ENCODE measurements at places on chromosomes 1 and 21.

DNA sequence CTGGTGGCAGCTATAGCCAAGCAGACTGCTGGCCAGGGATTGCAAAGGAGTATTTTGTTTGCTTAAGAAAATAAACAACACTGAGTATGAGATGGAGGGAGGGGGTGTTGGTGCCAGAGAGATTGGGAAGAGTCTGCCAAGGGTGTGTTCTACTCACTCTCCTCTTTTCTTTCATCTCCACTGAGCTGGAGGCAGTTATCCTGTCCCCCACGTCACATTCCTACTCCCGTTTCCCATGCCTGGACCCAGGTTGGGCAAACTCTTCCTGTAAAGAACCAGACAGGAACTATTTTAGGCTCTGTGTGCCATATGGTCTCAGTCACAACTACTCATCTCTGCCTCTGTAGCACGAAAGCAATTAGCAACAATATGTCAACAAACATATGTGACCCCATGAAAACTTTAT, 1.4 kb upstream of the IL24 start:
- no peak for DNase-seq

DNA sequence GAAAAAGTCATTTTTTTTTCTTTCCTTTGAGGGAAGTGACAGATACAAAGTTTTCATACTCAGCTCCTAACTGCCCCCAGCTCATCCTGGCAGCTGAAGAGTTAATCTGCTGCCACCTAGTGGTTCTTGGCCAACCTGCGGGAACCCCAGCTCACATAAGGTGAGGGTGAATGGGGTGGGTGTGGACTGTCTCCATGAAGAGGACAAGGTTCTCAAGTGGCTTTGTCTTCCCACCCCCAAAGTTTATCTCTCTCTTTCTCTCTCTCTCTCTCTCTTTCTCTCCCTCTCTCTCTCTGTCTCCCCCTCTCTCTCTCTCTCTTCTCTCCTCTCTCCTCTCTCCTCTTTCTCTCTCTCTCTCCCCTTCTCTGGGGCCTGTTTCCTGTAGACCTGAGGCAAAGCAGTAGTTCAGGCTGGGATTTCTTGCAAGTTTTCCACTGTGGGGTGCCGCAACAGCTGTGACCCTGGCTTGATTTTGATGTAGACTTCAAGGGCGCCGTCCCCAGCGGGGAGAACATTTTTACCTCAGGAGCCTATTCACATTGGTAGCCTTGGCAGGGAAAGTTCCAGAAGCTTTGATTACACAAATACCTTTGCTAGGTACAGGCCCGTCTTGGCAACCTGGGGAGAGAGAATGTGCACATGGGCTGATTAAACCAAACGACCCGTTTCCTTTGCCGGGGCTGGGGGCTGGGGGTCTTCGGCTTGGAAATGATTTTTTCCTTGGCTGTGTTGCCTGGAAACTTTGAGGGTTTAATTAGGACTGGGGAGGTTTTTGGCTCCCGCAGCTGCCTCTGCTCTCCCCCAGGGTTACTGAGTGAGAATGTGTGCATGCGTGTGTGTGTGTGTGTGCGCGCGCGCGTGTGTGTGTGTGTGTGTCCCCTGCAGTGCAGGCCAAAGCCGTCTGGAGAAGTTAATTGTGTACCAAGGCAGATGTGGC, 135.9 kb downstream of the TM2D1 start:
- DNase-seq, result peak; percentile 33

DNA sequence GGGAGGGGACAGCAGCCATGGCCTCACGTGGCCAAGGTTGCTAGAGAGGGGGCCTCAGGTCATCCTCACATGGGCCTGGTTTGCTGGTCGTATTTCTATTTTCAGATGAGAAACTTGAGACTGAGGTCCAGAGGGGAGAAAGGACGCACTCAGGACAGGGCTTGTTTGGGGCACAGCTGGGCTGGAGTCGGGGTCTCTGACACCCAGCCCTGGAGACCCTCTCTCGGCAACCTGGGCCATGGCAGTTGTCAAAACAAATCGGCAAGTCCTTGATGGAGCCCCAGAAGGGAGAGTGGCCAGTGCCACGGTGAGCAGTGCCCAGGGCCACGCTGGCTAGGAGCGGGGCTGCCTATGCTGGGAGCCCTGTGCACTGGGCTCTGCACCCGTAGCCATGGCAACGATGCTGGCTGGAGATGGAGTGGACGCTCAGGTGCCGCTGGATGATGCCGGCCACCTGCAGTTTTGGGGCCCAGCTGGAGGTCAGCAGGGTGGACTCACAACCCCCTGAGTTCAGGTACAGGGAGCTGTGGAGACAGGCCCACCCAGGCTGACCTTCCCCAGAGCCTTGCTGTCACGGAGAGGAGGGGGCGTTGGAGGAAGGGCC, 11.1 kb downstream of the LRRC3 start:
- DNase-seq, result no peak

- DNase-seq, result no peak
These were observed 105.5 kb upstream of the IRF2BP2 start for GRCh38 chr1:234715252-234716014.

- no peak for DNase-seq
These were observed 20.0 kb downstream of the CDC73 start for GRCh38 chr1:193141804-193142203.

DNA sequence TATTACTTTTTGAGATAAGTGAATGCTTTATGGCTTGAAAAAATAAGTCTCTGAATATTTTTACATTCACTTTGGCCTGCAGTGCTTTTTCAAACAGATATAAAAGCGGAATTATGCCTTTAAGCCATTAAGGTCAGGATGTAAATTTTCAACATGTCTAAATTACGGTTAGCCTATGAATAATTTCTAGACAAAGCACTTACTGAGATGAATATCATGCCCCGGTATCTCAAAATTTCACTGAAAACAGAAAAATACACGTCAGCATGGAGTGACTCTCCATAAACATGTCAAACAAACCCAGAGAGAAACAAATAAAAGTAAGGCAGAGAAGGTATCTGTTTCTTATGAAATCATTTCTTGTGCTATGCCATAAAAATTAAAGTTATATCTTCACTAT, 853.9 kb downstream of the KCNT2 start:
- DNase-seq, result no peak

- no peak for DNase-seq
These were observed 13.5 kb downstream of the ATP2B4 start for GRCh38 chr1:203640117-203640516.

- no peak for DNase-seq
These were observed 1563.6 kb upstream of the PRMT6 start for GRCh38 chr1:105492921-105493320.

GRCh38 chr1:14345946-14346550, 252.4 kb upstream of the KAZN start:
- no peak for DNase-seq

DNA sequence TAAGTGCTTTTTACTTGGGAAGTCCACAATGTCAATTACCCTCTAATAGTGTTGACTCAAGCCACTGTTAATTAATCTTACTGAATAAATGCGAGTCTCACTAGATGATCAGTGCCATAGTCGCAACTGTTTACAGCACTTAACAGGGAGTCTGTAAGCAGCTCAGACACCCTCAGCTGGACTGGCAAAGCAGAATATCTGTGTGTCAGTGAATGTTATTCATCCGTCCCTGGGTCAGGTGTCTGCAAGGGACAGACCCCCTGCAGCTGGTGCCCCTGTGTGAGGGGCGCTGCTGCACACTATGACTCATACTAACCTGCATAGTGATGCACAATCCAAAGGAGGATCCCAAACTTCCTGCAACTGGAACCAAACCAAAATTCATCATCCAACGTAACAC, 306.5 kb downstream of the HHIPL2 start:
- no peak for DNase-seq

- no peak for DNase-seq
These were observed 448.3 kb downstream of the MATN1 start for GRCh38 chr1:30274976-30275621.

- no peak for DNase-seq
These were observed 46.1 kb downstream of the USP48 start for GRCh38 chr1:21736876-21737275.

GRCh38 chr1:160779626-160780397, 16.2 kb upstream of the LY9 start:
- DNase-seq, result no peak

GRCh38 chr1:24973315-24973714, 43.2 kb upstream of the RUNX3 start:
- no peak for DNase-seq

- DNase-seq, result no peak
These were observed 21.4 kb downstream of the TMPRSS15 start for GRCh38 chr21:18382141-18382540.

GRCh38 chr1:51612447-51612961, 4.4 kb upstream of the OSBPL9 start:
- DNase-seq, result no peak

GRCh38 chr1:47023268-47024140, at the start of gene CYP4X1:
TSS of gene CYP4X1 (plus strand) at chr1:47023669. CDS start at chr1:47023818, 149 bp downstream.
- peak; percentile 12 for DNase-seq

- no peak for DNase-seq
These were observed 29.4 kb upstream of the RAB3GAP2 start for GRCh38 chr1:220301630-220302029.

- no peak for DNase-seq
These were observed 66.5 kb upstream of the LRRN2 start for GRCh38 chr1:204751883-204752687.

GRCh38 chr1:108036796-108037562, 72.0 kb upstream of the VAV3 start:
- no peak for DNase-seq

DNA sequence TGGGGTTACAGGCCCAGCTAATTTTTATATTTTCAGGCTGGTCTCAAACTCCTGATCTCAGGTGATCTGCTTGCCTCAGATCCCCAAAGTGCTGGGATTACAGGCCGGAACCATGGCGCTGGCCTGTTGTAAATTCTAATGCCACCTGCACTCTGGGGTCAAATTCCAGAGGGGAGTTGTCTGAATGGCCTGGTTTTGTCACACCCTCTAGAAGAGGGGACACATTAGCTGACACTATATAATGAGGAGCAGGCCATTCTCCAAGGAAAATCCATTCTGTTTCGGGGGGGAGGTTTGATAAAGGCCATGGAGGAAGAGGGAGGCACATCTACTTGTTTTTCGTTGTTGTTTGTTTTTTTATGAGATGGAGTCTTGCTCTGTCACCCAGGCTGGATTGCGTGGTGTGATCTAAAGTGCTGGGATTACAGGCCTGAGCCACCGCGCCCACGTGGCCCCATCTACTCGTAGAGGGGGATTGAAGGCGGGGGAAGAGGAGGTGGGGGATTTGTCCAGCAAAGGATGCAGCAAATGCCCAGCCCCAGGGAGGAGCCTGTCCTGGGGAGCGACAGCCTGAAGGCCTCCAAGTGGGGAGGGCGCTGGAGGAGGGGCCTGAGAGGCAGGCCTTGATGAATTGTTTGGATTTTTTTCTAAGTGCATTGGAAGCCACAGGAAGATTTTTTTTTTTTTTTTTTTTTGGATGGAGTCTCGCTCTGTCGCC, 78.4 kb upstream of the SLC45A1 start:
- no peak for DNase-seq

GRCh38 chr1:27505420-27505680, 15.4 kb upstream of the WASF2 start:
- no peak for DNase-seq

DNA sequence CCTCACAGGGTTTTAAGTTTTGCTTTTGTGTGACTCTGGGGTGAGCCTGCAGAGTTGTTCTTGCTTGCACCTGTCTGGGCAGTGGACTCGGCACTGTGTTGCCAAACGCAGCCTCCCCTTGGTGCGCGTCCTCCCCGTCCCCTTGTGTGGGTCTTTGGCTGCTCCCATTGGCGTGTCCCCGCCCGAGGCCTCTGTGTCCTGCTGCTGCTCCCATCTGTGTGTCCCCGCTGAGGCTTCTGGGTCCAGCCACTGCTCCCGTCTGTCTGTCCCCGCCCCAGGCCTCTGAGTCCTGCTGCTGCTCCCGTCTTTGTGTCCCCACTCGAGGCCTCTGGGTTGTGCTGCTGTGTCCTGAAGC, 62.8 kb downstream of the PCNT start:
- DNase-seq, result no peak

- DNase-seq, result no peak
These were observed 642 bp downstream of the HCRTR1 start for GRCh38 chr1:31617916-31618746.

- no peak for DNase-seq
These were observed 93.4 kb downstream of the ADARB1 start for GRCh38 chr21:45167796-45168222.

GRCh38 chr1:32394890-32395432, 720 bp upstream of the BSDC1 start:
- DNase-seq, result no peak

- DNase-seq, result no peak
These were observed 123.2 kb upstream of the HMCN1 start for GRCh38 chr1:185610954-185611353.

DNA sequence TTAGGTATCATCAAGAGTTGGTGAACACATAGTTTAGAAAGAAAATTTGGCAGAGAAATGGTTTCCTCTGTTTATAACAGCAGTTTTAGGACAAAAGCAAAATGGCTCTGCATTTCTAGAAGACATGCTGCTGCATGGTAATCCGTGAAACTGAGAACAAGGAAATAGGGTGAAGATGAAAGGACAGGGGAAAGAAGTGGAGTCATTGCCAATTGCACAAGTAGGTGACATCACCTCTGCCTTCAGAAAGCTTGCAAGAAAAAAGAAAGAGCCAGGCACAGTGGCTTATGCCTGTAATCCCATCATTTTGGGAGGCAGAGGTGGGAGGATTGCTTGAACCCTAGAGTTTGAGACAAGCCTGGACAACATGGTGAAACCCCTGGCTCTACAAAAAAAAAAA, 217.6 kb downstream of the LMX1A start:
- DNase-seq, result no peak

DNA sequence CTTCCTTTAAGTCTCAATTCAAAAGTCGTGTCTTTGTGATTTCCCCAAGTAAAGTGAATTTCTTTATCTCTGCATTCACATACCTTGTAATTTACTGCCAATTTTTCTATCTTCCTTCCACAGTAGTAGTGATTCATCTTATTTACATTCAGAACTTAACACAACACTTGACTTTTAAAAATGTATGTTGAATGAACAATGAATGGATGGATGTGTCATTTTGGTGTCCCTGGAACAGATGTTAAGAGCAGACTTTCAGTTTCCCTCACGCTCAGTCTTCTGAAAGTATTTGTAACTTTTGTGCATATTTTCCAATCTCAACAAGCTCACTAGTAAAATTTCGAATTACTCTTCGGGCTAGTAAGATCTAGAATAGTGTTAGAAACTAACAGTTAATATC, 352.0 kb downstream of the HHIPL2 start:
- DNase-seq, result no peak

DNA sequence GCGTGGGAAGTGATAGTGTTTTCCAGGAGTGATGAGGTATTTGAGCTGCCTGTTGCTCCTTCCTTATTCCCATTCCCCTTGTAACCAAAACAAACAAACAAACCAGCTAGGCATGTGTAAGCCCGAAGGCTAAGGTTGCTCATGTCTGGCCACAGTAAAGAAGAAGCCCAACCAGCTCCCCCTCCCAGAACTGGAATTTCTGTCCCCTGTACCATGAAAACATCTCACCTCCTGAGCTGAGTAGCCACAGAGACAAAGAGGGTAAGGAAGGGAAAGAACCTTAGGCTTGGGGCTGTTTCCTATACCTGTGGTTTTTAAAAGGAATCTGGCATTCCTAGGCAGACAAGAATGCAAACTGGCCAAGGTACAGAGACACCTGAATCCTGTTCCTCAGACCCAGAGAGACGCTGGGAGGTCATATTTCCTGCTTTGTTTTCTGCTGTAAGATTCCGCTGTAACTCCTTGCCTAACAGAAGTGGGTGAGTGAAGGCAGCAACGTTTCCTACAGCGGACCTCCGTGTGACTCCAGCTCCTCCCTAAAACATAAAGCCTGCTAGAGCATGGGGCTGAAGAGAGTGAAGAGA, 41.7 kb upstream of the RAB4A start:
- DNase-seq, result no peak

- no peak for DNase-seq
These were observed 12.2 kb downstream of the SLC45A3 start for GRCh38 chr1:205667909-205668643.

- DNase-seq, result peak; percentile 89
These were observed 514 bp upstream of the FAAP20 start for GRCh38 chr1:2194898-2195673.
